Stimulated activated CD4-positive, alpha-beta T cell treated with anti-CD3 and anti-CD28 coated beads, Interleukin-4, amount 100 ng/mL, for 24 hours (primary cell): ENCODE measurements at places on chromosomes 2 and 18.

DNA sequence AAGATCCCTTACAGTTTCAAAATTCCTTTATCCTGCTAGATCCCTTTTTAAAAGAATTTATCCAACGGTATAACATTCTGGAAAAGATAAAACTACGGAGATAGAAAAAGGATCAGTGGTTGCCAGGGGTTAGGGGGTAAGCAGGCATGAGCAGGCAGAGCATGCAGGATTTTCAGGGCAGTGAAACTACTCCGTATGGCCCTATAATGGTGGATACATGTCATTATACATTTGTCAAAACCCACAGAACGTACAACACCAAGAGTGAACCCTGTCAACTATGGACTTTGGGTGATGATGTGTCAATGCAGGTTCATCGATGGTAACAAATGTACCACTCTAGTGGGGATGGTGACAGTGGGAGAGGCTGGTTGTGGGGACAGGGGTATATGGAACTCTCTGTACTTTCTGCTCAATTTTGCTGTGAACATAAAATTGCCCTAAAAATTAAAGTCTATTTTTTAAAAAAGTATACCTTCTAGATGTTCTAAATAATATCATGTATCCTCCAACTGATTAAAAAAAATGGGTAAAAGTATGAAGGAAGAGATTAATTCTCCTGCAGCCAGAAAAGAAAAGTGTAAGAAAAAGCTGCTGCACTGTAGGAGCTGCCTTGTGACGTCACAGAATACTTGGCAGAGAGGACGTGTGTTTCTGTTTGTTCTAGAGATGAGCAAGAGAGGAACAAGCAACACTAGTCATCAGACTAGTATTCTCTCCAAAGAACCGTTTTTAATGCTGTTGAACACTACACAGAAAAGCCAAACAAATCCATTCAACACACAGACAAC, 23.6 kb downstream of the ANKRD44 start:
- DNase-seq = peak; percentile 61

GRCh38 chr2:20452551-20452950, 5.7 kb downstream of the RHOB start:
- DNase-seq = no peak

GRCh38 chr2:70460333-70460732, 93.3 kb downstream of the TGFA start:
- no peak for DNase-seq

- DNase-seq = no peak
These were observed 1056.7 kb upstream of the FANCL start for GRCh38 chr2:59297816-59298215.

DNA sequence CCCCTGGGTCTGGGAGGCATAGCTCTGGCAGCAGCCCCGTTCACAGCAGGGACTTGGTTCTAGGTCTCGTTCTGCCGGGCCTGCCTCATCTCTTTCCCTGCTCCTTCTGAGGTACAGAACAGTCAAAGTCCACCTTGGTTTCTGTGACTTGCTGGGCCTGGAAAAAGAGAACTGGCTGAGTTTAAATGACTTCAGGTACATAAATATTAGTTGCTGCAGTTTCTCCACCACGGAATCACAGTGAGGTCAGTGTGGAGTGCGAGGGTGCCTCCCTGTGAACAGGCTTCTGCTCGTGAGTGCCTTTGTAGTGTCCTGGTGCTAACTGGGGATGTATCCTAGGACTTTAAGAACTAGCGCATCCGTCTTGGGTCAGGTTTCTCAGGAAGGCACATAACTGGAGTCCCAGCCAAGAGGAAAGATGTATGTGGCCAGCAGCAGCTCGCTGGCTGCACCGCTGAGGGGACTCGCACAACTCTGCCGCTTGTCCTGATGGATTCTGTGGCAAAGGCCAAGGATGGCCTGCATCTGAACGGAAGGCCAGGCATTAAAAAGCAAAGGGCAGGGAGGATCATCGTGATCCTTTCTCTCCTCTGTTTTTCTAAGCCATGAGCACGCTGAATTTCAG, 188.6 kb downstream of the SH3RF3 start:
- DNase-seq = no peak

DNA sequence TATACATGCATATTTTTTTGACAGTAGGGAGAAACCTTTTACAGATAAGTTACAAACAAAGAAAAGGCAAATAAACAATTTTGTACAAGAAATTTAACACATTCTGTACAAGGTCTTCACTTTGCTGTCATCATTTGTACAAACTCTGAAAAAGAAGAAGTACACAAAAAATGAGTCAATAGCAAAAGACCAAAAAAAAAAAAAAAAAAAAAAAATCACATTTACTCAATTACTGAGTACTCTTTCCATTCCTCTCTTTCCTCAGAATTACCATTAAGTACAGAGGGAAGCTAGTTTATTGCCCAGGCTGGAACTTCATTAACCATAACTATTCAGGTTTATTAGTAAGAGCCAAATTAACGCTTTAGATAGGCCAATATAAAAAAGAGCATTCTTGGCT, 5.6 kb upstream of the STPG4 start:
- no peak for DNase-seq

DNA sequence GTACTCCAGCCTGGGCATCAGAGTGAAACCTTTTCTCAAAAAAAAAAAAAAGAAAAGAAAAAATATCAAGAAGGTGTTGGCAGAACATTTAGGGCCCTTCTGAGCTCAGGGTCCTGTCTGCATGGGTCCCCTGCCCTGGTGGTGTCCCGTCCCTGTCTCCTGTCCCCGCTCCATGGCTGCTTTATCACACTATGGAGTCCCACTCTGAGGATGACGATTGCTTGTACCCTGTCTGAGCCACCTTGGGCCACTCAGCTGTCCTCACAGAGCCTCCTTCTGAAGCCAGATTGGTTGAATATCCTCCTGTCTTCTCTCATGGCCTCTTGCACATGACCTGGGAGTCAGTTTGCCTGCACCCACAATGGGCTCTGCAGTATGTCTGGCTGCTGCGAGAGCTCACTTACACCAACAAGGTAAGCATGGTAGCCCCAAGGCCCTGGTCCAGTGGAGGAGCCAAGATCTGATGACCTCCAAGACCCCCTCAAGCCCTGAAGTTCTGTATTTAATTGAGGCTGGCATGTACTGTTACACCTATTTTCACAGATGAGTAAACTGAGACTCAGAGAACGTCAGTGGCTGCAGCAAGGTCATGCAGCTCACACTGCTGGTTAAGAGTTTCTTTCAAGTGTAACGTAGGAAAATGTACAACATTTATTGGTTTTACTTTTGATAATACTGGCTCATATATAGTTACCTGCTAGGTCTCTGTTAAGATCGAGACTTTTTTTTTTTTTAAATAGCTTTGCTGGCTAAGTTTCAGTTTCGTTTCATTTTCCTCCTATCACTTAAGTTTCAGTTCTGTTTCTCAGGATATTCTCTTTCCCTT, 16.9 kb upstream of the ZCCHC2 start:
- peak; percentile 42 for DNase-seq

- DNase-seq = no peak
These were observed 137.5 kb downstream of the LDLRAD4 start for GRCh38 chr18:13356032-13356431.

DNA sequence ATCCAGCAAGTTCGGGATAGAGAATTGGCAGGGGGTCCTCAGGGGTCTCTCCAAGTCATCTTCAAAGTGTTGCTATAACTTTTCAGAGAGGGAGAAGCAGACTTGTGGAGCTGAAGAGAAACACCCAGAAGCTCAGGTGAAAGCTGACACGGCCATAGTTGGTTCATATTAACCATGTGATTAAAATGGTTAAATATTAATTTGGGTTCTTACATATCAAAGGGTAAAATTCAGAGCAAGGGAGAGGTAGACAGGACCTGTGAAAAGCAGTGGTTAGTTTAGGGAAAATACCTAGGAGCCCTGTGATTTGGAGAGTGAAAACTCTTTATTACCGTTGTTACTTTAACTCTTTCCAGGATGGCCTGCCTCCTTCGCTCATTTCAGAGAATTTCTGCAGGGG, at the start of gene UGT1A6:
Gene UGT1A6, plus strand, starts transcription at position 243 of the 400 bp plus-strand sequence. Its CDS starts 115 bp downstream, at position 358.
- DNase-seq = no peak

- DNase-seq = no peak
These were observed 2.1 kb upstream of the DNAJC27 start for GRCh38 chr2:24973812-24974211.

DNA sequence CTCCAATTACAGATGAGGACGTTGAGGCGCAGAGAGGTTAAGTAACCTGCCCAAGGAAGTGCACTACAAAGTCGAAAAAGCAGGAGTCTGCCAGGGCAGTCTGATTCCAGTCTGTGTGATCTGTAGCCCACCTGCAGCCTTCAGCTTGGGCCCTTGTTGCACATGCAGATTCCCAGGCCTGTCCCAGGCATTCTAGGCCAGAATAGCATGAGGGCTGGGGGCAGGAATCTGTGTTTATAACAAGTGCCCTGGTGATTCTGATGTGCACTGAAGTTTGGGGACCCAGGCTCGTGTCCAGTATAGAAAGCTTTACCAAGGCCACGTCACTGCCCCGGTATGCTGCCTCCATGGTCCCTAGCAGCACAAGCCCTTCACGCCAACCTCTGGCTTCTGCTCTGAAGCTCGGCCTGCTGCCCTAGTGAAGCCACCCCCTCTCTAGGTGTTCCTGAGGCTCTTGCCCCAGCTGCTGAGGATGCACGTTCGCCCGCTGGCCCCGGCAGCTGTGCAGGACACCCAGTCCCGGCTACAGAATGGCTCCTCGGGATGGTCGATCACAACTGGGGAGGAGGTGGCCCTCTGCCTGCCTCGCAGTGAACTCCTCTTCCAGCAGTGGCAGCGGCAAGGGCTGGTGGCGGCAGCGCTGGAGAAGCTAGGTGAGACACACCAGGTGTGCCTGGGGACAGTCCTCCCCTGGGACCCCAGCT, 4.6 kb downstream of the CHRNG start:
- no peak for DNase-seq

- no peak for DNase-seq
These were observed 37.5 kb upstream of the TTN start for GRCh38 chr2:178844701-178845100.

DNA sequence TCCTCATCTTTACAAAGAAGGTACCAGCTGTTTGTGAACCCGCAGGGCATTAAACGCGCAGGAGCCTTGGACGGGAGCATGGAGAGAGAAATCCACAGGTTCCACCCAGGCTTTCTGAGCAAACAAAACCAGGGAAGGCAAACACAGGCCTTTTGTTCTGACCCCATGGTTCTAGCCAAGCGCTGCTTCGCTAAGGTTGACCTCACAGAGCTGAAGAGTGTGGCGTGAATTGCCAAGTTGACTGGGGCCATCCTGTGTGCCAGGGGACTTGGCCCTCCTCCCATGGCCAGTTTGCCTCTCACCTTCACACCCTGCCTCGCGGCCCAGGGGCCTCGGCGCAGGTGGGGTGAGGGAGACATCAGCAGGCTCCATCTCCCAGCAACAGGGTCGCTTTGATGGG, 74.1 kb downstream of the VAPA start:
- no peak for DNase-seq

DNA sequence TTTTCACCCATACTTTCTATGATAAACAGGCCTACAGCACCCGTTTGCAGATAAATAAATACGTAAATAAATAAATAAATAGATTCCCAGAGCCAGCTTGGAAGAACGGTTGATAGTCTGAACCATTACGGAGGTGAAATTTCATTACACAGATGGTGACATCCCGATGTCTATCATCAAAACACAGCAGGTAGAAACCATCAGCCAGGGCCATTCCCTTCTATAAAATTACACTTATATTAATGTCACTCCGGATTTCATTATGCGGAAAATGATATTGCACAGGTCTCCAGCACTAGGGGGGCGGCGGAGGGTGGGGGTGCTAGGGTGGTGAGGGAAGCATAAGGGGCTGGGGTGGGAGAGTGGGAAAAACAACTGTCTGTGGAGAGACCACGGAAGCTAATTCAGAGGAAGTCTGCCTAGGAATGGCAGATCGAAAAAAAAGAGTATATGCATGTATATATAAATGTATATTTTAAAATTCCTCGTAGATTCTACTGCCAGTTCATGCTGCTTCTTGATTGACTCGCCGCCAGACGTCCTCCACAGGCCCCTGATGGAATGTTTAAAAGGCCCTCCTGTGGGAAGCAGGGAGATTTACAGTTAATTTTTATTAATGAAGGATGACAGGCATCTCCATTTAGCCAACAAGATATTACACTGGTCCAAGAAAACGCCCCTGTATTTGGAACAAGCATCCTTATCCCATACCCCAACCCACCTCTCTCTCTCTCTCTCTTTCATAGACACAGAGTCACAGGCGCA, 1906.0 kb upstream of the PIK3C3 start:
- no peak for DNase-seq

GRCh38 chr2:100812573-100812972, 7.4 kb upstream of the NPAS2 start:
- no peak for DNase-seq

- DNase-seq = no peak
These were observed 295.1 kb upstream of the KYNU start for GRCh38 chr2:142582317-142582716.
